ENCODE measurements at places on chromosomes 4 and X. TPM values are rescaled to one million over a fixed set of nuclear protein-coding genes. Genes with fewer than 3 reads are reported as not detected.

MAGEC3 gene
- total RNA-seq, result not detected

TGIF2LX gene
- total RNA-seq, result not detected

PRICKLE3 gene
- 19.4 TPM for total RNA-seq

ADRA2C gene
- total RNA-seq, result 8.9 TPM

NAP1L5 gene
- 4.6 TPM for total RNA-seq

ETNPPL gene
- not detected for total RNA-seq

PROM1 gene
- total RNA-seq, result 0.16 TPM

SMIM31 gene
- total RNA-seq, result not detected

XG gene
- total RNA-seq, result 22.7 TPM

SPANXA1 gene
- total RNA-seq, result not detected

ATXN3L gene
- total RNA-seq, result not detected

C4orf46 gene
- 3.0 TPM for total RNA-seq

SEPTIN11 gene
- 340 TPM for total RNA-seq

VAMP7 gene
- 44.7 TPM for total RNA-seq

WDFY3 gene
- 167 TPM for total RNA-seq

GDI1 gene
- 71.3 TPM for total RNA-seq

NPFFR2 gene
- not detected for total RNA-seq
